ENCODE measurements at places on chromosomes 12 and 14.

DNA sequence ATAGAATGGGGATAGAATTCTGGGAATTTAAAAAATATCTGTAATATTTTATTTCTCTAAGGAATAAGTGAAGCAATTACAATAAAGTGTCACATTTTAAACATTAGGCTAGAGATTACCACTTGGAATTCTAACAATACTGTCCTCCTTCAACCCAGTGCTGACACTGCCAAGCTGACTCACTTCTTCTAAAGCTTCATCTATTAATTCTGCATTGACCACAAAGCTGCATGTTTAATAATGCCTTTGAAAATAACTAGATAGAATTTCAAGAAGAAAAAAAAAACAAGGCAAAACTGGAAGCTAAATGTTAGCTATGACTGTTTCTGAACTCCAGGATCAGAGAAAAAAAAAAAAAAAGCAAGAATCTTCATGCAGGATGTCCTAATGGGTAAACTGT is 970.7 kb upstream of the FBXO33 start:
- no peak overlapping the region for H3K4me3 ChIP-seq
- H3K27me3 ChIP-seq = no peaks in the 10 kb centered on the region
- DNase-seq = no peak

DNA sequence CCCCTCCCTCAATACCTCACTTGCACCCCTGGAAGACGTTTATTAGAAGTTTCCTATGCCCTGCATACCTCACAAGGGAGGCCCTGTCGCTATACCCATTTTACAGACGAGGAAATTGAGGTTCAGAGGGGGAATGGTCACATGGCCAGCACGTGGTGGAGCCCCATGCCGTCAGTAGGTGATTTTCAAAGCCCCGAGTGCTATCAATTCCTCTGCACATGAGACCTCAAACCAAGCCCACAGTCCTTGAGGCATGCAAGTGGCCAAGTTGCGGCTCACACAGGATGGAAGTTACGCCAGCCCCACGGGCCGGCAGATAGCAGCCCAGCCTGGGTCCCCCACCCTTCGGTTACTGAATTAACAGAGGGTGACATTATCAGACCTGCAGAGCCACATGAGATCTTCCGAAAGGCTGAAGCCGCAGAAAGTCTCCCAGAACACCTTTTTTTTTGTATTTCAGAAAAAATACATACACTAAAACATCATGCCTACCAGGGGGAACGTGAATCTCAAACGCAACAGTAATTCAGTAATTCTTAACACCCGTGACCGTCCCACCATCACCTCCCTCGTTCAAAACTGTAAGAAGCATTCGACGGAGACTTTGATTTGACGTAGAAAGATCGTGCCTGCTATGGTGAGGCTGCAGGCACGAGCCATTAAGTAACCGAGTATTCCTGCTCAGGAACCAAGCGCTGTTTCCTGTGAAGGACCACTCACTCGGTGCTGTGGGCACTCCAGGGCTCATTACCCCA is 129.0 kb downstream of the RFLNA start:
- H3K4me1 ChIP-seq = peaks cover 45% of the 10 kb centered on the region
- H3K4me3 ChIP-seq = no peak overlapping the region
- DNase-seq = no peak

DNA sequence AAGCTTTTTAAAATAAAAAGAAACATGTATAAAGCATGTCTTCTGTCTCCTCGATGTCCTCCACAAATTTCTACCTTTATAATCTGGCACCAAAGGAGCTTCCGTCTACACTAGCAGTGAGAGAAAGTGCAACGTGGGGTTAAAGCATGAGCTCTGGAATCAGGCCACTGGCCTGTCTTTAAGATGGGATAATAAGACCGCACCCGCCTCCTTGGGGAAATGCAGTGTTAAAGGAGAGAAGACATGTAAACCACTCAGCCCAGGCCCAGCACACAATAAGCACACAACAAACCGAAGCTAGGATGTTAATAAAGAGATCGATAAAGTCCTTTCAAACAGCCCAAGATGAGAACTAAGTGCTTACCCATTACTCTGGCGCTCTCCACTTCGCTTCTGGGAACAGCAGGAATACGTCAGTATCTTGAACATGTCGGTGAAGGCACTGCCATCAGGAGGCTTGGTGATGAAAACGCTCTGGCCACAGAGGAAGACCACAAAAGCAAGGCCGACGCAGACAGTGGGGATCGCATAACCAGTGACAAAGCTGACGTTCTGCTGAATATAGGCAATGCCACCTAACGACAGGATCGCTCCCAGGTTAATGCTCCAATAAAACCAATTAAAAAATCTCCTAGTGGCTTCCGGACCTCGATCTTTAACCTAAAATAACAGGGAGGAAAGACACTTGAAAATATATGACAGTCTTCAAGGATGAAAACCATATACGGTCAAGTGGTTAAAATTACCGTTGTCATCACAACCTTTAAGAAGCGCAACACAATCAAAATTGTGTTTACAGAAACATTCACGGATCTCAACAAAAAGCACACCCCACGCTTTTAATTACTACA is 9.1 kb downstream of the SLC15A4 start:
- H3K27ac ChIP-seq = no peak overlapping the region
- H3K36me3 ChIP-seq = peaks cover 21% of the 10 kb centered on the region
- no peaks in the 10 kb centered on the region for H3K4me1 ChIP-seq

- H3K36me3 ChIP-seq = no peaks in the 10 kb centered on the region
- no peaks in the 10 kb centered on the region for H3K27me3 ChIP-seq
- H3K4me3 ChIP-seq = no peak overlapping the region
- peaks cover 41% of the 10 kb centered on the region for H3K4me1 ChIP-seq
These were observed 18.4 kb downstream of the FGD6 start for GRCh38 chr12:95198914-95199313.

DNA sequence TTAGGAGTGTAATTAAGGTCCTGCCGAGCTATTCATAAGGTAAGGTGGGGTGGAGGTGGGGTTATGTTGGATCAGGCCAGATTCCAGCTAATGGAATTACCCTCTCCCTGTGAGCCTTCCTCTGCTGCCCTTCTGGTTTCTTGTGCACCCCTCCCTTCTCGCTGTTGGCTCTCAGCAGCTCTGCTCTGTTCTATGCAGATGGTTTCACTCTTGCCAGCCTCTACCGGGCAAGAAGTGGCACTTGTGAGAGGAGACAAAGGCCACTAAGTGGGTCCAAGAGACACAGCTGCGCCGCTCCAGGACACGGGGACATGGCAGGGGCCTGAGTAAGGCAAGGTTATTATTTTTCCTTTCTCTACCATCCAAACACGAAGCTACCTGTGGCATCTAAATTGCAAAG is 334.4 kb downstream of the EMP1 start:
- no peaks in the 10 kb centered on the region for H3K36me3 ChIP-seq
- peaks cover 2% of the 10 kb centered on the region for H3K27me3 ChIP-seq
- no peak overlapping the region for H3K27ac ChIP-seq
- DNase-seq = no peak
- H3K4me3 ChIP-seq = no peak overlapping the region
- no peaks in the 10 kb centered on the region for H3K4me1 ChIP-seq

DNA sequence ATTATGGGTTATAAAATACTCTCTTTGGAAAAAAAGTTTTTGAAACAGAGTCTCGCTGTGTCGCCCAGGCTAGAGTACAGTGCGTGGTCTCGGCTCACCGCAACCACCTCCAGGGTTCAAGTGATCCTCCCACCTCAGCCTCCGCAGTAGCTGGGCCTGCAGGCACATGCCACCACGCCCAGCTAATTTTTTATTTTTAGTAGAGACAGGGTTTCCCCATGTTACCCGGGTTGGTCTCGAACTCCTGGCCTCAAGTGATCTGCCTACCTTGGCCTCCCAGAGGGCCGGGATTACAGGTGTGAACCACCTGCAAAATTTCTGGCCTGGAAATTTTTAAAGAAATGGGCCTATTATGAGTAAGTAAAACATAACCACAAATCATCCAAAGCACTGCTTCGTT is 3.8 kb downstream of the USP15 start:
- H3K27me3 ChIP-seq = no peaks in the 10 kb centered on the region
- no peaks in the 10 kb centered on the region for H3K36me3 ChIP-seq
- no peak for DNase-seq
- H3K27ac ChIP-seq = no peak overlapping the region
- peaks cover 5% of the 10 kb centered on the region for H3K4me1 ChIP-seq

DNA sequence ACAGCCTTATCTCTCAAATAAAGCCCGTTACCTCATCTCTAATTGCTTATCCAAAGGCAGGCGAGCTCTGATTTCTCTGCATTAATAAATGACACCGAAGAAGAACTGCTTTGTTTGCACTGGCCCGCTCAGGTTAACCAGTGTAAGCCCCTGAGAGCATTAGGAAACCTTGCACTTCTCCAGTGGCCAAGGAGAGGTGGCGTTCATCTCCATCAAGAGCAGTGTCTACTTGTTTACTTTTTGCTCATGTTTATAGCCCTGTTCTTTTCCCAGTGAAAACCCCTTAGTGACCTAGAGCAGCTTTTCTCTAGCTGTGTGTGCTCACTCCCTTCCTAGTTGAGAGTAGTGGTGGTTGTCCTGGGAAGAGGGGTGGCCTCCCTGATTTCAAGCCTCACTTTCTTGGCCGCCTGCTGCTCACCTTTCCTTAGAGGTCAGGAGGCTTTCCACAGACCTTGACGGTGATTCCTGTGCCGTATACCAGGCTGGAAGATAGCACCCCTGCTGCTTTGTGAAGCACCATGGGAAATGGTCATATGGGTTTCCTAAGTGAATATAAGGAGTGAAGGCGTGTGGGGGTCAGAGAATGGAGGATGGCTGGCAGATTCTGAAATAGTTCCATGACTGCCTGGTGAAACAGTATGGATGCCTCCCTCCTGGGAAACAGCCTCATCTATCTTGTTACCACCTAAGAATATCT is 16.6 kb downstream of the FBXW8 start:
- H3K27ac ChIP-seq = no peak overlapping the region
- H3K27me3 ChIP-seq = no peaks in the 10 kb centered on the region
- H3K4me3 ChIP-seq = no peak overlapping the region
- peaks cover 24% of the 10 kb centered on the region for H3K36me3 ChIP-seq

GRCh38 chr14:61388173-61388975 is 67.0 kb downstream of the PRKCH start:
- H3K4me3 ChIP-seq = no peak overlapping the region
- no peak for DNase-seq
- H3K27me3 ChIP-seq = no peaks in the 10 kb centered on the region
- no peaks in the 10 kb centered on the region for H3K36me3 ChIP-seq
- H3K4me1 ChIP-seq = no peaks in the 10 kb centered on the region

GRCh38 chr12:10668526-10668925 is 5.3 kb downstream of the STYK1 start:
- H3K36me3 ChIP-seq = no peaks in the 10 kb centered on the region
- no peak overlapping the region for H3K4me3 ChIP-seq
- no peak for DNase-seq
- H3K27me3 ChIP-seq = peaks cover 18% of the 10 kb centered on the region
- no peak overlapping the region for H3K27ac ChIP-seq
- H3K4me1 ChIP-seq = no peaks in the 10 kb centered on the region

- no peak for DNase-seq
- peaks cover 20% of the 10 kb centered on the region for H3K4me1 ChIP-seq
- H3K4me3 ChIP-seq = no peak overlapping the region
These were observed 33.1 kb downstream of the ITPK1 start for GRCh38 chr14:93082576-93083001.

- no peak for DNase-seq
- no peaks in the 10 kb centered on the region for H3K36me3 ChIP-seq
- no peak overlapping the region for H3K27ac ChIP-seq
- H3K4me1 ChIP-seq = no peaks in the 10 kb centered on the region
These were observed 3.1 kb upstream of the TPH2 start for GRCh38 chr12:71935594-71935993.
